Hematopoietic multipotent progenitor cell treated with erythropoietin and hydrocortisone succinate and interleukin-3 and kit ligand, for 17 days (in vitro differentiated cells): ENCODE measurements at places on chromosomes 16 and 17.

DNA sequence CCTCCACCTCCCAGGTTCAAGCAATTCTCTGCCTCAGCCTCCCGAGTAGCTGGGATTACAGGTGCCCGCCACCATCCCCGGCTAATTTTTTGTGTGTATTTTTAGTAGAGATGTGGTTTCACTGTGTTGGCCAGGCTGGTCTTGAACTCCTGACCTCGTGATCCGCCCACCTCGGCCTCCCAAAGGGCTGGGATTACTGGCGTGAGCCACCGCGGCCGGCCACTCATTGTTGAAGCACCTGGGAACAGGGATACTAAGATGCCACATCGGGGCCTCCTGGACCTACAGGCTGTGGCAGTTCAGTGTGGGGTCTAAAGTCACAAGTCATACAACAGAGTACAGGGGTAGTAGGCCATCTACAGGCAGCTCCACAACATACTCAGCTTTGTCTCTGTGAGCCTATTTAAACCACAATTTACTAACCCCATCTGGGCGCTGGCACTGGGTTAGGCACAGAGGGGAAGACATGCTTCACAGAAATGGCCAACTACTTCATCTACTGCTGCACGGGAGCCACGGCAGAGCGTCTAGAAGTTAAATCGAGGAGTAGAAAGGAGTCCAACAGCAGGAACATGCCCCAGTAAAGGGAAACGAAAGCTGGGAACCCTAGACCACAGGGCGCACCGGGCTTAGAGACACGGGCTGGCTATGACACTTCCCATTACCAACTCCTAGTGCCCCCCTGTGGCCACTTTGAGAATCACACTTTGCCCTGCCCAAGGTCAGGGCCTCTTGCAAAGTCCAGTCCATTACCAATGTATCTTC, 4.3 kb downstream of the VAMP2 start:
- DNase-seq, result peak; percentile 94

- DNase-seq, result no peak
Measured at GRCh38 chr16:21284414-21284813, 6.3 kb upstream of the CRYM start.

GRCh38 chr17:72654706-72655105, 437.8 kb downstream of the SLC39A11 start:
- no peak for DNase-seq

DNA sequence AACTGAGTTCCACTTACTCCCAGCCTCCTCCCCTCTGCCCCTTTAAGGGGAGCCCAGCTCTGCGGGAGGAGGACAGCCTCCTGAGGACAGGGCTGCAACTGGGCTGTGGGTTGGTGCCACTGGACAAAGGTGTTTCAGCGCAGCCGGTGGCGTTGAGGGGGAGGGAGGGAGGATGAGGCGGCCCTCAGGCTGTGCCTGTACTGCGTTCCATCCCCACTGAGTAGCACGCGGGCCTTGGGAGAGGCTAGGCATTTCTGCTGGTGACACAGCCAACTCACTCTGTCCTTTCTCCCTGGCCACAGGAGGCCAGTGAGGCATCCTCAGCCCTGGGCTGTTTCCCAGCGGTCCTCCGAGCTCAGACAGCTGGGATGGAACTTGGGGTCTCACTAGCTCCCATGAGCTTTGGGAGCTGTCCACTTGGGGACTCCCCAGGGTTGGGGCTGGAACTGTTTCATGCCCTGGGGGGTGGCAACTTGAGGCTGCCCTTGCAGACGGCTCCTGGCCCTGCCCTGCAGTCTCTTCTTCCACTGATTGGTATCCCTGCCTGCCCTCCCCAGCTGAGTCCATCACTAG, 70.5 kb downstream of the MPRIP start:
- DNase-seq, result no peak

- no peak for DNase-seq
Measured at GRCh38 chr16:84765616-84766580, 53.9 kb upstream of the CRISPLD2 start.

- DNase-seq, result no peak
Measured at GRCh38 chr17:13204607-13205237, 186.9 kb upstream of the ELAC2 start.

- no peak for DNase-seq
Measured at GRCh38 chr17:61575983-61576382, 15.0 kb downstream of the NACA2 start.

GRCh38 chr17:27797390-27798091, 2.8 kb downstream of the NOS2 start:
- no peak for DNase-seq

- DNase-seq, result no peak
Measured at GRCh38 chr16:12245921-12246720, 269.6 kb downstream of the SNX29 start.

- DNase-seq, result no peak
Measured at GRCh38 chr17:81371910-81372760, 23.1 kb upstream of the BAHCC1 start.

- no peak for DNase-seq
Measured at GRCh38 chr17:55140809-55141208, 124.0 kb upstream of the HLF start.

DNA sequence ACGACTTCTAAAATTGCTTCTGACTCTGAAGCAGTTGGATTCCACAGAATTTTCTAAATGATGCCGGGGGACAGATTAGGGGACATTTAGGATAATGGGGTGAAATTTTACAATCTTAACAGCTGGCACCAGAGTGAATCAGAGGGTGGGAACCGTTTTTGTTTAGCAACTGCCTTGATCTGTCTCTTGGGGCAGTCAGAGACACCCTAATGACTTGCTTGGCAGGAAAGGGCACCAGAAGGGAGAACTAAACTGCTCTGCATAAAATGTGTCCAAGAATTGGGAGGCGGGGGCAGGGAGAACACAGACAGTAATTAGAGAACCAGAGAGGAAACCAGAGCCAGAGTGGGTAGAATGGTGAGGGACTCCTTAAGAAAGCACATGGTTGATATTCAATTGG, 6.1 kb upstream of the ABCC12 start:
- no peak for DNase-seq

DNA sequence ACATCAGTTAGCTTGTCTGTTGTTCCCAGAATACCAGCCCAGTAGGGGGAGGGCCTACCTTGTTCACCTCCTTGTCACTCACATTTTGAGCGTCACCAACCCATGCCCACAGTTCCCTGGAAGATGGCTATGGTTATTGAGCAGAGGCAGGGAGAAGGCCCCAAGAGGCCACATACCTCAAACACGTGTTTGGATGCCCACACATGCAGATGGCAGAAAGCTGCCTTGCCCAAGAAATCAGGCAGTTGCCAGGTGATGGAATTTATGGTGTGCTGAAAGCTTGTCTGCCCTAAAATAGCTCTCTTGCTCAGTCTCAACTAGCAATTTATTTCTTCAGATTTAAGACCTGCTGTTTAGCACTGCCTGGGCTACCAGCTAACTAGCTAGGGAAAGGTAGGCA, 16.5 kb upstream of the CMTM4 start:
- no peak for DNase-seq

DNA sequence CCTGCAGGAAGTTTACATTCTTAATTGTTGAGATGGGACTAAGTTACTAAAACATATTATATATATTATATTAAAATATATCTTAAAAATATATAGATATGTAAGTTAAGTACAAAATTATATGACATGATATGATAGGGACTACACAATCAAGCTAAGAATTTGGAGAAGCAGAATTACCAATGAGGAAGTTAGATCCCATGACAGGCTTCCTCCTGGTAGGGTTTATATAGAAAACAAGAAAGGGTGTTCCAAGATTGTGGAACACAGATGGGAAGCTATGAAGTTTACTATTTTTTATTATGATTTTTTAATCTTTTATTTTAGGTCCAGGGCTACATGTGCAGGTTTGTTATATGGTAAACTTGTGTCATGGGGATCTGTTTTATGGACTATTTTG, 260.8 kb upstream of the ZFHX3 start:
- no peak for DNase-seq

DNA sequence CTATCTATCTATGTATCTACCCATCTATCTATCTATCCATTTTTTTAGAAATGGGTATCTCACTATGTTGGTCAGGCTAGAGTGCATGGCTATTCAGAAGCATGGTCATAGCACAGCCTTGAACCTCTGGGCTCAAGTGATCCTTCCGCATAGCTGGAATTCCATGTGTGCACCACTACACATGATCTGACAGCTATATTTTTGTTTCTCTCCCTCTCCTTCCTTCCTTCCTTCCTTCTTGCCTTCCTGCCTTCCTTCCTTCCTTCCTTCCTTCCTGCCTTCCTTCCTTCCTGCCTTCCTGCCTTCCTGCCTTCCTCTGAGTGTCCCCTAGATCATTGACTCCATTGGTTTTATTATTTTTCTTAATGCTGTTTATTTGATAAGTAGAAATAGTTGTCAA, 108.1 kb downstream of the HS3ST4 start:
- DNase-seq, result no peak

DNA sequence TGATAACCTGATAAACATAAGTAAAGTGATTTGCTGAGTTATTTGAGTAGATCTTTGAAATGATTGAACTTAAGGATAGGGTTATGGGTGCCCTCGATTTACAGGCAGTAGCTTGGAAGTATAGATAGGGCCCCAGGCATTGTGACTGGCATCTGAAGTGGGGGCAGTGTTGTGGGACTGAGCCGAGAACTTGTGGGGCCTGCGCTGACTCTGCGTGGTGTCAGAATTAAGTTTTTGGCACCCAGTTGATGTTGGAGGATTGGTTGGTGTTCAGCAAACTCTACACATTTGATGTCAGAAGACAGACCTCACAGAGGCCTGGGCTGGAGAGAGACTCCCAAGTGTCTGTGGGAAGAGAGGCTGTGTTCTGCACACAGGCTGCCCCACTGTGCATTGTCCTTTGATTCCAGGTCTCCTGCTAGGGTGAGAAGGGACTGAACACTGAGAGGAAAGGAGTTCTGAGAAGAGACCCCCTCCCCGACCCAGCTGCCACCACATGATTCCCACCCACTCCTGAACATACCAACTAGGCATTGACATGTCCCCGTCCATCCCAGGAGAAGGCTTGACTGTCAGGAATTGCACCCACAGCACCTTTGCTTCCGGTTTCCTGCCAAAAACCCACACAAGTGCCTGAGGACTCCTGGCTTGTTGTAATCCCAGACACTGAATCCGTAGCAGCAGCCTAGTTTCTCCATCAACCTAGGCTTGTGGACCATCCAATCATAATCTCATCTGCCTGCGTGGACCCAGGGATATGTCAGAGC, 4.5 kb downstream of the ZNF267 start:
- DNase-seq, result no peak

GRCh38 chr17:1759529-1759928, 2.3 kb upstream of the SERPINF1 start:
- no peak for DNase-seq

DNA sequence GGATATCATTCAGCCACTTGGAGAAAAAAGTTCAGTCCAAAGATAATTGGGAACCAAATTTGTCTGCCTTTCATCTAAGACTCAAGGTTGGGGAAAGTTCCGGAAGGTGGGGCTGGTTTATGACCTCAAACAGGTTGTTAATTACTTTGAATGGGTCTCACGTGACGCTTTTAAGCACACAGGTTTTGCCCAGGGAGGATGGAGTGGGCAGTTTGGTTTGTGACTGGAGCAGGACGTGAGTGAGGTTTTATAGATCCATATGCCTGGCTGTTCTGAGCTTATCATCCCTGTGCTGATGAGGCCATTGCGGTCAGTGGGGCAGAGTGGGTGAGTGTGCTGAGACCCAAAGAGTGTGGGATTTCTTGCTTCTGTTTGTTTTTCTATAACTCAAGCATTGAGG, 38.7 kb upstream of the GPRC5B start:
- no peak for DNase-seq

- no peak for DNase-seq
Measured at GRCh38 chr17:73609758-73610157, 34.5 kb downstream of the SDK2 start.

GRCh38 chr17:55304171-55304859, 39.6 kb downstream of the HLF start:
- DNase-seq, result no peak

DNA sequence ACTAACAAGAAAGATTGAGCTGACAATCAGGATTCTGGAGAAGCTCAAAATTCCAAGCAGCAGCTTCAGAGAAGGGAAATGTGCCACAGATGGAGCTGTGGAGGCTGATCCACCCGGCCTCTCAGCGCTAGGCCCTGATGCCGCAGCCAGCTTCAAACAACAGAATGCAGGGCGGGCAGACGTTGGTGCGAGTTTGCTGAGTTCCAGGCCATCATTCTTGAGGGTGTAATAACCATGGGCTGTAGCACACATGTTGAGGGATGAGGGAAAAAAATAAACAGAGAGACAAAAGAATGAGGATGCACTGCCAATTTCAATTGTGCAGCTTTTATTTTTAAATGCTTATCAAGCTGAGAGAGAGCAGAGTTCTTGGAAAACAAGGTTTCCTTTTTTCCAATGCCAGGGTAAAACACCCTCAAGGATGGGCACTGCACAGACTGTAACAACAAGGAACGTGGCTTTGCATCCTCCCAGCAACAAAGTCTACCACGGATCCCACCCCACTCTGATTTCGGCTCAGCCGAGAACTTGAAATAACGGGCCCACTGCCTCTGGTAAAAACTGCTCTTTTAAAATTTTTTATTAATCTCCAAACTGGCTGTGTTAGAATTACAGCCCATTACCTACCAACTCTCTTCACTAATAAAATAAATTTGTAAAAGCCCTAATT, 90.2 kb downstream of the SMG6 start:
- no peak for DNase-seq

DNA sequence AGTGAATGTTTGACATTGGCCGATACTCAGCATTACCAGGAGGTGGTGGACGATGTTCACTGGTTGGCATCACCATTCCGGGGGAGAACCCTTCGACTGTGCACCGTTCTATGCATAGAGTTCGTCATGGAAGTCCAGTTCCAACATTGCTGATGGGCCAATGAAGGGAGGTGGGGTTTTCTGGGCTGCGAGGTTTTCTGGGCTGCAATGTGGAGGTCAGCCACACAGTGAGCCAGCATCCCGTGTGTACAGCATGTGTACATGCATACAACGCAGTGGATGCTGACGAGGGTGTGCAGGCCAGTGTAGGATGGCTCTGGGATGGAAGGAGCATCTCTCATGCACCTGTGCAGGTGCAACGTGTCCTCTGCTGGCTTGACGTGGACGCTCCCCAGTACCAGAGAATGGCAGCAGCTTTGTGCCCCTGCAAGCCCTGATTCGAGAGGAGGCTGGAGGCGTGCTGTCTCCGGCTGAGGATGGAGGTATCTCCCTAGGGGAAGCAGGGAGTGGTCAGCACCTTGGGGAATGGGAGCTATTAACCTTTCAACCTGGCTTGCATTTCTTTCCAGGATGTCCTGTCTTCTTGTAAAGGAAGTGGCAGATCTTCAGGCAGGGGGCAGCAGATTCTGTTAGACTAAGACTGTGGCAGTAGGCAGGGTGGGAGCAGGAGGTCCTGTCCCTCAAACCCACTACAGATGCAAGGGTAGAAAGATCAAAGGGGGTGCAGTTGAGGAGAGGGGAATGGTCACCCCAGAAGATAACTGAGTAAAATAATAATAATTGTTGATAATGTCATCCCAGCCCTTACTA, 98.2 kb downstream of the CYLD start:
- DNase-seq, result no peak
